ENCODE measurements at places on chromosomes 11 and 22.

DNA sequence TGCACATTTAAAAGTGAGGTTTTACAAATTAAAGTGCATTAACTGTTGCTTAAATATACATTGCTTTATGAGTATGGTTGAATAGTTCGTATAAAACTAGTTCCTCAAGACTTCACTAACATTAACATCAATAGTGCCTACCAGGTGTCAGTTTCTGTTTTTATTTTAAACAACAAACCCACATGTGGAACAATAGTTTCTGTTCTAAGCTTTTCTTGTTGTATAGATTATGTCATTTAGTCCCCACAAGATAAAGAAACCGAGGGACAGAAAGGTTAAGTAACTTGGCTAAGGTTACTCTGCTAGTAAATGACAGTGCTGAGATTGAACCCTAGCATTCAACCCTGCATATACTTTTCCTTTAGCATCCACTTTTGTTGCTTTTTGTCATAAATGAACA, 41.4 kb upstream of the ST14 start:
- no peak for DNase-seq

- DNase-seq, result no peak
These were observed 2.1 kb upstream of the PIK3C2A start for GRCh38 chr11:17209939-17210245.

DNA sequence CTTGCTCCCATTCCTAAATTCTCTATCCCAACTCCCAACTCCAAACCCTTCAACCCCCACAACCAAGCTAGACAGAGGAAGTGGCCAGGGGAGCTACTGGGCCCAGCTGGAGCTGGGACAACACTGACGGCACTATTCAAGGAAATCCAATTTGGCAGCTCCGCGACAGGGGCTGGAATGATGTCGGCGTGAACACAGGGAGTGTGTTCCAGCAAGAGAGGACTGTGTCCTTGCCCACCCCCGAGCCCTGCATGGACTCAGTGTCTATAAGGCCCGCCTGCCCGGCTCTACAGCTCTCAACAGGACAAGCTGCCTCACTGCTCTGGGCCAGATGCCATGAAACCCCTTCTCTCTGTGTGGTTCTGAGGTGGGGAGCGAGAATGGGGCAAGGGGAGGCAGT, 11.3 kb downstream of the PCSK7 start:
- no peak for DNase-seq

- no peak for DNase-seq
These were observed 8.6 kb downstream of the ZNF195 start for GRCh38 chr11:3370311-3370870.

DNA sequence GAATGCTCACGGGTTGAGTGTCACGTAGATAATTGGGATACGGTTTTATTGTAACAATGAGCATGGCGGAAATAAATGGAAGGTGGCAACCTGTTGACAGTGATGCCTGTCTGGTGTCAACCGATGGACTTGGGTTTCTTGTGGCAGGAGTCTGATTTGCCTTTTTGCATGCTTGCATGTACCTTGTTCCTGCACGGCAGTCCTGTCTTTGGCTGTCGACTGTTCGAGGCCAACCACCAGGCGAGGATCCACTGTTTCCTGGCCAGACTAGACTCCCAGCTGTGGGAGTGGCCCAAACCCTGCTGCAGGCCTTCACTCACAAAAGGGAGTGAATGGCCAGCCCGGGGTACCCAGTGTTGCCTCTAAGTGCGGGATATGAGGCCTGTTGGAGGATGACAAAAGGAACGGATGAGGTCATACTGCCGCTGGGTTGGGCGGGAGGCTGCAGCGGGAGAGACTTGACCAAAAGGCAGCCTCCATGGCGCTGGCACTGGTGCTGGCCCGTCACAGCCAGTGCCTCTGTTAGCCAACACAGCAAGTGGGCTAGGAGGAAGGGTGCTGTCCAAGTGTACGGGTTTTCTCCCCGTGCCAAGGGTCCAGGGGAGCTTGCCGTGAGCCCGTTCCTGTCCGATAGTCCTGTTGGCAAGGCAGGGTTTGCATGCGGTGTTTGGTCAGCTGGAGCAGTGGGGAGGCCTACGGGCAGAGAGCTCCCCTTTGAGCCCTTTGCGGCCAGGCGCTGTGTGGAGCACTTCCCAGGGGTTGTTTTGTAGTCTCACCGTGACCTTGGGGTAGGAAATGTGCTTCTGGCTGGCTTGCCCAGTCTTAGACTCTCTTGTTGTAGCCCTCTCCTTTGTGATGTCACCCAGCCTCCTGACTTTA, 974 bp downstream of the DGCR8 start:
- no peak for DNase-seq

DNA sequence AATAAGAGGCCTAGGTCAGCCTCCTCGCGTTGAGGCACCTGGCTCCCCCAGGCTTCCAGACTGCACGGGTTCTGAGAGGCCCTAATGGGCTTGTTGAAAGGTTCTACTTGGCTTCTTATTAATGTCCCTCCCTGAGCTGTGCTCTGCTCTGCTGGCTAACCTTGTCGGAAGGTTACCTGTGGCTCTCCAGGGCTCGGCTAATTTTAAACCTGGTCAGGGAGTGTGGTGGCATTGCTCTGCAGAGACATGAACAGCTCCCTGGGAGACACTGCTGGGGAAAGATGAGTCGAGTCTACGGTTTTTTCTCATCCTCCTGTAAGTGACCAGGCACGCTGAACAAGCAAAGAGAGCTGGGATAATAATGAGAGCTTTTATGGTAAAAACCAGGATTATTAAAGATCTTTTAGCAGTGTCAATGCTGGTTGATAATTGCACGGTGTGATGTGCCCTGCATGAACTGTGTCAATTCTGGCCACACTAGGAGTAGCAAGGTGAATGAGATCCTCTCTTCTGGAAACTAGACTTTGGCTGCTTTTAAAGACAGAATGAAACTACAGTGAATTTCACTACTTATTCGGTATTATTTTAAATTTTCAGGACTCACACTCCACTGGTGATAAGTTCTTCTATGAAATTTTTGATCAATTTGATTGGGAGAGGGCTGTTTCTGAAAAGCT, 70.7 kb downstream of the TEAD1 start:
- DNase-seq, result no peak

DNA sequence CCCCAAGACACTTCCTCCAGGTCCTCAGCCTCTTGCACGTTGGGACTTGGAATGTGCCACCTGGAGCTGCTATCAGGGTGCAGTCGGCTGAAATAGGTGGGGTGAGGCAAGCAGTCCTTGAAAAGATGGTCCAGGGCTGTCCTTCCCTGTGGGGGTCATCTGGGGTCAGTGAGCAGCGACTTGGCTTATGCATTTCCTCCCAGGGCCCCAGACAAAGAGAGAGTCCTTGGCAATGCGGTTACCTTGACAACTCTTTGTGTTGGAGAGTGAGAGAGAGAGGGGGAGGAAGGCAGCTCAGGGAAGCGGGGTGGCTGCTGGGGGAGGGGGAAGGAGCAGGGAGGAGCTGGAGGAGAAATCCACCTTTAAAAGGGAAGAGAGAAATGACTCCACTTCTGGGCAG, 93.8 kb downstream of the MIAT start:
- no peak for DNase-seq

DNA sequence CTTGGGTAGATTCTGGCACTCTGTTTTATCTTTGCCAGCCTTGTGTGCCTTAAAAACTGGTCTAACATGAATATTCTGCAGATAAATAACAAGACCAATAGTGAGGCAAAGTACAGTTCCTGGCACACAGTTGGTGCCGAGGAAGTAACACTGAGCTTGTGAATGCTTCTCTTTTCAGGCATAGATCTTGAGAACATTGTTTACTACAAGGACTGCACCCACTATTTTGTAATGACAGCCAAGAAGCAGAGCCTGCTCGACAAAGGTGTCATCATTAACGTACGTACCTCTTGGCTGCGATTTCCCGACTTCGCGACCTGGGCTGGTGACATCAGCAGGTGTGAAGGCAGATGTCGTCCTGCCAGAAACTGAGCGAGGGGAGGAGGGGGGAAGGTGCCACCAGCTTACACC, 105.7 kb downstream of the MICAL2 start:
- no peak for DNase-seq

- no peak for DNase-seq
These were observed 6.7 kb upstream of the OR5I1 start for GRCh38 chr11:55942785-55943392.

Data from GOT3 (cell line).